Thymus (tissue), 14 donors: ENCODE measurements at places on chromosomes 12 and 14. TPM values are rescaled to one million over a fixed set of nuclear protein-coding genes. Genes with fewer than 3 reads are reported as not detected.

Gene SLC38A6
- 27.0 TPM for polyA plus RNA-seq

Gene AGAP2
- 15.5 TPM for polyA plus RNA-seq

Gene LMO3
- 61.9 TPM for polyA plus RNA-seq

Gene ATP5F1B
- 263 TPM for polyA plus RNA-seq

Gene NOVA1
- 2.0 TPM for polyA plus RNA-seq

Gene METTL17
- polyA plus RNA-seq, result 99.5 TPM

Gene DGKA
- polyA plus RNA-seq, result 381 TPM

Gene KLHL33
- 0.64 TPM for polyA plus RNA-seq

Gene HOXC12
- polyA plus RNA-seq, result 0.07 TPM
